Testis (tissue), 5 donors: ENCODE measurements at places on chromosomes 1 and 21. TPM values are rescaled to one million over a fixed set of nuclear protein-coding genes. Genes with fewer than 3 reads are reported as not detected.

Gene UHMK1
- 35.8 TPM for total RNA-seq

DNA sequence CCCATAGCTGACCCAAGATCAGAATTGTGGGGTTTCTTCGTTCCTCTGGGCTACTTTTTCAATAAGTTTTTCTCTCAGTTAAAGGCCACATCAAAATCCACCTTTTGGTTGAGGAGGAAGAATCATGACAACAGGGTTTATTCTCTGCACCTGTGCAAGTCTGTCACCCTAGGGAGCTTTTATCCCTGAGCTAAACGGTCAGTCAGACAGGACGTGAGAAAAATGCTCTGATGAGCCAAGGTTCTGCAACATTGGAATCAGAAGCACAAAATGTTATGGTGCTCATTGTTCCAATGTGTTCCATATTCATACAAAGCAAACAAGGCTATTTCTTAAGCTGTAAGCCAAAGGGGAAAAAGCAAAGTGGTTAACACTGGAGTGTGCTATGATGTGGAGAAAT, 7.4 kb upstream of the ERICH3 start:
- no peak for DNase-seq

GRCh38 chr1:18661404-18662285, 31.0 kb downstream of the PAX7 start:
- no peak for DNase-seq

- DNase-seq, result no peak
These were observed 11.7 kb downstream of the COL6A2 start for GRCh38 chr21:46109313-46110221.

DNA sequence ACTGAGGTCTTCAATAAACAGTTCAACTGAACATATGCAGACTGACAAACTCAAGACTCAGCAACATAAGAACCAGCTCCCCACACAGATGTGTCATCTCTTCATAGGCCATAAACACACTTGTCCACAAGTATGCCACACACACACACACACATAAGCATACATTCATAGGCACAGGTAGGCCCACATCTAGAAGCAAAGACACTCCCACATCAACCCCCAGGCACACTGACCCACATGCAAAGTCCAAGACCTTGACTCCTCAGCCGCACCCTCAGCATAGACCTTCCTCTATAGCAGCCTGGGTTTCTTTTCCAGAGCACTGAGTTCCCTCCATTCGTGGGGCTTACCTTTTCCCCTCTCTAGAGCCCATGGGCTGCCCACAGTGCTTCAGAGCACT, 1.4 kb downstream of the LAD1 start:
- no peak for DNase-seq

- DNase-seq, result no peak
These were observed 29.1 kb downstream of the MTOR start for GRCh38 chr1:11233208-11233607.

DNA sequence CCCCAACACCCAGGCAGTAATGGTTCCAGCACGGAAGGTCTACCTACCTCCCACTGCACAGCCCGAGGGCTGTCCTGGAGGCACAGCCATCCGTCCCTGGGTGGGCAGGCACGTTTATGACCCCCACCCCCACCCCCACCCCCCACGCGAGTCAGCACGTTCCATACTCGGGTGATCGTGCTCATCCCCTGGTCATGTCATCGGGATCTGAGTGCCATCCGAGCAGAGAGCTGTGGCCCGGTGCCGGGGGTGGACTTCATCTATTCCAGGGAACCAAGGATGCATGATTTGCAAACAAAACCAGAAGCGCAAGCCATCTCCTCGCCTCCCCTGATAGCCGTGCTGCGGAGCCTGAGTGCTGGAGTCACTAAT, 1.1 kb downstream of the TSPEAR start:
- no peak for DNase-seq

DNA sequence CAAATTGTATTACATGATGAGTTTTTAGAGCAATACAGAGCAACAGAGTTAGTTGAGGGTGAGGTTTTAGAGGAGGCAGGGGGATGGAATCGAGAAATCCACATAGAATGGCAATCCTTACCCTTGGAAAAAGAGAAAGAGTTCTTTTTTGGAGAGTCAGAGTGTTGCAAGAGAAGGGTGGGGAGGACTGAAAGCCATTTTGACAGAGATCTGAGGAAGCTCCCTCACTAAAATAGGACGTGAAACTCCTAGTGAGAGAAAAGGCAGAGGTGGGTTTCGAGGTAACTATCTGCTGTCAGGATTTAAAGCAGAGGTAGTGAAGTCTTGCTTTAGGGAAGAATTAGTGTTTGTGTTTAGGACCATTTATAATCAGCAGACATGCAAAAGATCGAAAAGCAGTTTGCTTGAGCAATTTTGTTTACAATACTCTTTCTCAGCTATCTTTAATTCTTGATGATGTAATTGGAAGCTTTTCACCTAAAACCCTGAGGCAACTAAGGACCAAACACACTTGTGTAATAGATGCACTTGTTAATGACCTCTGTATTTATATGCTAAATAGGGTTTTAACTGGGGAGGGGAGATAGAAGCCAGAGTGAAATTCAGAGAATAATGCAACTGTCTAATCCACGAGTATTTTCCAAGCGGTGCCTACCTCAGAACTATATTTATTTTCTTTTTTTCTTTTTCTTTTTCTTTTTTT, 20.0 kb downstream of the ADAMTS5 start:
- no peak for DNase-seq

DNA sequence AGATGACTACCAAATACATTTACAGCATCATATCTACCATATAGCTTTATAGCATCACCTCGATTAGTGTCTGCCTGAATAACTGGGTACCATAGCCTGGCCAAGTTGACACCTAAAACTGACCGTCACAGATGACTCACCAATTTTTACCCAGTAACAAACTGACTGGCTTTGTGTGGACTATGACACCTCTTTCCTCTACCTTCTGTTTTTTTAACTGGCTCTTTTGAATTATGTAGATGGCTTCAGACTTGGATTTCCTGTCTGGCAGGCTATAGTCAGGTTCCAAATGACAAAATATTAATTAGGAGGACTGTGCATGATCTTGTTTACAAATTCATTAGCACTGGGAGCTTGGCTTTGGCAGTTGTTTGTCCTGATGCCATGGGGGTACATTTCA, 360.3 kb downstream of the TGFB2 start:
- no peak for DNase-seq

GRCh38 chr1:243475966-243476365, 220.1 kb downstream of the SDCCAG8 start:
- no peak for DNase-seq

DNA sequence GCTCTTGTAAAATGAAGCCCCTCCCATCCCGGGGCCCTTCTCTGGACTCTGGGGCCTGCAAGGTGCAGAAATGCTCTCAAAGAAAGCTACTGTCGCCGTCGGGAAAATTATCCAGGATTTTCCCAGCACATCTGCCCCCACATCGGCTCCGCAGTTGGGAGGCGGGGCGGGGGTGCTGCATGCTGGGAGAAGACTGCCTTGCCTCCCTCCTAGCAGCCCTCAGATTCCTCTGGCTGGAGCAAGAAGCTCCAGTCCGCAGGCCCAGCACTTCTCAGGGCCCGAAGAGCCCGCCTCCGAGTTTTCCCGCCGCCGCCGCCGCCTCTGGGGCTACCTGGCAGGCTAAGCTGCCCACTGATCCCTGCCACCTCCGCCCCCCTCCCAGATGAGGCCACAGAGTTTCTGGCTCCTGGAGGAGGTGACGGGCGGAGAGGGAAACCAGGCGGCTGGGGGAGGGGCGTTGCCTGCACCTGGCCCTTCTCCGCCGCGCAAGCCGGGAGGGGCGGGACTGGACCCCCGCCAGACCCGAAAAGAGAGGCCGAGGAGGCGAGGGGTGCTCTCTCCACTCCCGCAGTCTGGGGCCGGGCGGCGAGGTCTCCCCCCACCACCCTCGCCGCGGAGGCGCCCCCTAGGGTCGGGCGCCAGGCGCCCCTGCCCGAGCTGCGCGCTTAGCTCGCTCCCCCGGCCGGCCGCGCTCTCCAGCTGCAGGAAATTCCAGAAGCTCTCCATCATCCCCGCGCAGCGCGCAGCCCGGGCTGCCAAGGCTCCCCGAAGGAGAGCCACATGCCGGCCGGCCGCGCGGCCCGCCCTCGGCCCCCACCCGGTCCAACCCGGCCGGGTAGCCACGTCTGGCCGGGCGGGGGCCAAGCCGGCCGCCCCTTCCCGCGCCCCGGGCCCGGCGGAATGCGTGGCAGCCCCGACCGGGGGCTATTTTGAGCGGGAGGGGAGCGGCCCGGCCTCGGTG, 28.8 kb downstream of the AHDC1 start:
- peak; percentile 70 for DNase-seq

- DNase-seq, result no peak
These were observed 112.7 kb upstream of the BACE2 start for GRCh38 chr21:41055266-41055665.

GRCh38 chr1:165119086-165119485, 237.4 kb downstream of the LMX1A start:
- no peak for DNase-seq

- DNase-seq, result no peak
These were observed 4.6 kb upstream of the RNF186 start for GRCh38 chr1:19819701-19820100.
